T-helper 2 cell treated with Interferon-gamma antibody and Interleukin-4, amounts not matched to agents 5 μg/mL and 100 μg/mL, for 36 hours (primary cell): ENCODE measurements at places on chromosomes 13 and 19.

DNA sequence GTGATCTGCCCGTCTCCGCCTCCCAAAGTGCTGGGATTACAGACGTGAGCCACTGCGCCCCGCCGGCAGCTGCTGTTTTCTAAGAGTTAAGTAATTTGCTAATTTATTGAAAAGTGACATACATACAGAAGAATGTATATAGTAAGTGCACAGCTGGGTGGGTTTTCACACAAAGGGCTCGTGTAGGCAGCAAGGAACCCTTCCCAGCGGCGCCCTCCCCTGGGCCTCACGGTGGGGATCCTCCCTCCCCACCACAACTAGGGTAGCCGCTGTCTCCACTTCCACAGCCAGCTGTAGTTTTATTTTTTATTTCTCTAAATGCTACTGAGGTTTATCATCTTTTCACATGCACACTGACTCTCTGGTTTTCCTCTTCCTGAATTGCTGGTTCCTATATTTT, 64.9 kb downstream of the CRYL1 start:
- peaks cover 2% of the 10 kb centered on the region for H3K27me3 ChIP-seq
- H3K4me1 ChIP-seq = peaks cover 13% of the 10 kb centered on the region
- no peak for DNase-seq

DNA sequence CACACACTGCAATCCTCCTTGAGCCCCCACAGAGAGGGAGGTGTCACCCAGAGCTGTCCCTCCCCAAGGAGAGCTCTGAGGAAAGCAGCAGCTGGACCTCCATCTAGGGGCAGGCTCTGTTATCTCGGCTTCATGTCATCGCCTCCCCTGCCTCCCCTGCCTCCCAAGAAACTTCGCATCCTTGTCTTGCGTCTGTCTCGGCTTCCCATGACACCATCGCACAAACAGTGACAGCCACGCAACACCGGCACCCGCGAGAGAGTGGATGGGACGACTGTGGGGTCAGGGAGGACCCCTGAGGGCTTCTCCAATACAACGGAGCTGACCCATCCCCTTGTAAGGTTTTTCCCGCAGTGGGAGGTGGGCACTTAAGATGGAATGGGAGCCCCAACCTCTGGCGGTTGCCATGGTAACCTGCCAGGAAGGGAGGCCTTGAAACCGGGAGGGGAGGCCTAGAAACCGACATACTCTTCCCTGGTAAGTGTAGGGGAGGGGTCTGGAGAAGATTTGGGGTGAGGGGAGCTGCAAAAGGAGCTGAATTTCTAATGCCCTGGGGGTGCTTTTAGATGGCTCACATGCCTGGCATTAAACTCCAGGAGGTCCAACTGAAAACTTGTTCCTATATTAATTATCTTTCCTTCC, 16.3 kb downstream of the TLE2 start:
- no peak overlapping the region for H3K27ac ChIP-seq
- H3K36me3 ChIP-seq = no peaks in the 10 kb centered on the region
- no peak overlapping the region for H3K4me3 ChIP-seq

DNA sequence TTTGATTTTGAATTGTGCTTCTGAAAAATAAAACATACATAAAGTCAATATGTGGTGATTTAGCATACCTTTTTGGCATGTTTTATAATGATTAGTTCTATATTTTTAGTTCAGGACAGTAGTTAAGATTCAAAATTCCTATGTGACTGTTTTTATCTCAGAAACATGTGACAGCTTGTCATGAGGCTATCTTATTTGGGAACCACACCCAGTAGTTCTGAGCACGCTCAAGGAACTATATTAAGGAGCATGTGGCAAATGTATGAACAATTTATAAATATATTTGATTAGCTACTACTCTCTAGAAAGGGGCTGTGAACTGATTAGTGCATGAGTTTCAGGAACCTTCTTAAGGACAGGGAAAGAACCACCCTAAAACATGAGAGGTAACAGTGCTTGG, 38.8 kb downstream of the FGF9 start:
- DNase-seq = no peak
- H3K27me3 ChIP-seq = peaks cover 7% of the 10 kb centered on the region
- H3K36me3 ChIP-seq = no peaks in the 10 kb centered on the region
- H3K4me1 ChIP-seq = no peaks in the 10 kb centered on the region

DNA sequence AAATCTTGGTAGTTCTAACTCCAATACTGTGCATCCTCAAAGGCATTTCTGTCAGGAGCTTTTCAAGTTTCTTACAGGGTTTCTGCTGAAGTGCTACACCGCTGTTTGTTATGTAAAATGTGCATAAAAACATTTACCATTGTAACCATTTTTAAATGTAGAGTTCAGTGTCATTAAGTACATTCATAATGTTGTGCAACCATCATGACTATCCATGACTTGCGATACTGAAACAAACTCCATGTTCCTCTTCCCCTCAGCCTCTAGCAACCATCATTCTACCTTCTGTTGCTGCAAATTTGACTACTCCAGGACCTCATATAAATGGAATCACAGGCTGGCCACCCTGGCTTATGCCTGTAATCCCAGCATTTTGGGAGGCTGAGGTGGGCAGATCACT, 14.4 kb upstream of the SLC25A42 start:
- peaks cover 25% of the 10 kb centered on the region for H3K36me3 ChIP-seq
- no peak for DNase-seq
- no peaks in the 10 kb centered on the region for H3K27me3 ChIP-seq
- H3K4me1 ChIP-seq = no peaks in the 10 kb centered on the region

DNA sequence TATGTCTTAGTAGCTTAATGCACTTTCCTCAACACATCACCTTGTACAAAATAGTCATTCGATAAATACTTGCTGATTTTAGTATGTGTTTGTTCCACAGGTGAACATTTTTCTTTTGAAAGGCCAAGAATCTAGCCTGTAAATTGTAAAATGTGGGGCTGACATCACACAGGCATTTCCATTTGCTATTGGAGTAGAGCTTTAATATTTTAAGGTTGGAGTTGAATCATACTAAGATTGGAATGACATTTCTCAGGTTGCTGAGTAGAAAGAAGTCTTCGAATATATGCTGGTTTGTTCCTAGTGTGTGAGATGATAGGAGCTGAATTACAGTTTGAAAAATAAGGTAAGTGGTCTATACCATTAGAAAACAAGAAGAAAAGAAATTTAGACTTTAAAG, 112.3 kb upstream of the FRY start:
- H3K36me3 ChIP-seq = peaks cover 6% of the 10 kb centered on the region
- no peak for DNase-seq
- H3K27me3 ChIP-seq = peaks cover 4% of the 10 kb centered on the region
- H3K4me1 ChIP-seq = peaks cover 27% of the 10 kb centered on the region
- H3K27ac ChIP-seq = no peak overlapping the region

DNA sequence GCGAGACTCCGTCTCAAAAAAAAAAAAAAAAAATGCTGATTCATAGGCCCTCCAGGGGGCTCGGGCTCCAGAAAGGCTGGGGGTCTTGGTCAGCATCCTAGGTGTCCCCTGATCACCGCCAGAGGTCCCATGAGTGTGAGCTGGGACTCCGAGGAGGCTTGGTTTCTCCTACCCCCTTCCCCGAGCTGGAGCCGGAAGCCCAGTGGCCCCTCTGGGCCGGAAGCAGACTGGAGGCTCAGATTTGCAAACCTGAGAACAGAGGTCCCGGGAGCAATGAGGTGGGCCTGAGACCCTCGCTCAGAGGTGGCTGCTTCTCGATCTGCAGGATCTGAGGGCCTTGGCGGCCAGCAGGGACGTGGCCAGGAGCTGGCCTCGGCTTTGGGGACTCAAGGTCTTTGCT, 41.5 kb downstream of the EFNA2 start:
- no peak overlapping the region for H3K4me3 ChIP-seq
- H3K27me3 ChIP-seq = peaks cover 19% of the 10 kb centered on the region
- H3K36me3 ChIP-seq = no peaks in the 10 kb centered on the region
- DNase-seq = no peak

GRCh38 chr19:42279155-42279901, 10.3 kb downstream of the CIC start:
- DNase-seq = no peak
- peak overlapping the region; percentile 91 for H3K27ac ChIP-seq
- H3K4me3 ChIP-seq = peak overlapping the region; percentile 85
- H3K4me1 ChIP-seq = peaks cover 49% of the 10 kb centered on the region
- peaks cover 15% of the 10 kb centered on the region for H3K36me3 ChIP-seq

DNA sequence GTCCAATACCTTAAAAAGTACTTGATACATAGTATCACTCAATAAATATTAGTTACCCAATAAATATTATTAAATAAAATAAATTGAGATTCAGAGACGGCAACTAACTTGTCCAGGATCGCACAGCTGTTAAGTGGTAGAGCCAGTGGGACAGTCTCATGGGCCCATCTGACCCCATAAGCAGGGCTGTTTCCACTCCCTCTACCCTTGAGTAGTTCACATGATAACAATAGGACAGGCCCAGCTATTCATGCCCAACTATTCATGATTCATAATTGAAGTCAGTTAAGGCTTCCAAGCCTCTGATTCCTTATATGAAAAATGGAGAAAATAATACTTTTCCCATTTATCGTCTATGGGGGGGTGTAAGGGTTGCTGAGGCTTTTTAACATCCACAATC, 78.2 kb downstream of the C13orf42 start:
- DNase-seq = no peak
- H3K4me1 ChIP-seq = peaks cover 5% of the 10 kb centered on the region
- H3K36me3 ChIP-seq = no peaks in the 10 kb centered on the region
- peaks cover 17% of the 10 kb centered on the region for H3K27me3 ChIP-seq
- H3K4me3 ChIP-seq = no peak overlapping the region

DNA sequence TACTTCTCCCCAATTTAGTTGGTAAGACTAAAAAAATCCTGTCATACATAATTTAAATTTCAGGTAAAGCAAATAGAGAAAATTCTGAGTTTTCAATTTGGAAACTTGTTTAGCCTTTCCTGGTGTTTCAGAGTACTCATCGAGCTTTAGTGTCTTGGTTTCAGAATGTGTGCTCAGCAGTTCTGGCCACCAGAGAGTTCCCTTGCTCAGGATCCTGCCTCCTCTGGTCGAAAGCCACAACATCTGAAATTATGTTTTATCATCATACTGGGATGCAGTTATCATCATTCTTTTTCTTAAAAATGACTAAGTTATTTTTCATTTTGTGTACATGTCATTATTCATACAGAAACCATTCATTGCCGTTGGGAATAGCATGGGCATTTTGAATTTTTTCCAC, 263.2 kb upstream of the SPRY2 start:
- H3K4me3 ChIP-seq = no peak overlapping the region
- no peaks in the 10 kb centered on the region for H3K27me3 ChIP-seq
- no peaks in the 10 kb centered on the region for H3K4me1 ChIP-seq
- no peak for DNase-seq
- H3K27ac ChIP-seq = no peak overlapping the region

DNA sequence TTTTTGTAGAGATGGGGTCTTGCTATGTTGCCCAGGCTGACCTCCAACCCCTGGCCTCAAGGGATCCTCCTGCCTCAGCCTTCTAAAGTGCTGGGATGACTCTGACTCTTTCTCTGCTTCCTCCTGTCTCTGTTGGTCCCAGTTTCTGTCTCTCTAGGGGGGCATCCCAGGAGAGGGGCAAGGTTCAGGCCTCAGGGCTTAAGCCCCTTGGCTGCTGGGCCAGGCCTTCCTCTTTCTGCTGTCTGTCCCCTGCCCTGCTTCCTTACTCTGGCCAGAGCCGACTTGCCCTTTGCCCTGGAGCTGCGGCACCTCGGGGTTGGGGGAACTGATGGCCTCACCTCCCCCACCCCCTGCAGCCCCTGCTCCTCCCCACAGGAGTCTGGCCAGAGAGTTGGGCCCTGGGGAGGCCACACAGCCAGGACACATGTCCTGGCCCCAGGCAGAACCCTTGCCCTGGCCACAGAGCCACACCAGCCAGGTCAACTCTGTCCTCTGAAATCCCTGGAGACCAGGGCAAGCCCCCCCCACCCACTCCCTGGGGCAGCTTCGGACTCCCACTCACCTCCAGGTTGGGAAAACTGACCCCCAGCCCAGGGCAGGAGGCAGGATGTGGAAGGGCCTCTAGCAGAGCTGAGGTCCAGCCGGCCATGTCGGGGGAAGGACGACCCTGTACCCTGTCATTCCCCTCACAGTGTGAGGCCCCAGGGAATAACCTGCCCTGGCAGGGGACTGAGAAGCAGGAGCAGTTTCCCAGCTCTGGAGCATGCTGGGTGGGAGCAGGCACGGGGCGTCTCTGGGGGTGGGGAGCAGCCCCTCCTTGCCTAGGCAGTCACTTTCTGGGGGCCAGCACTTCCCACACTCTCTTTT, 23.7 kb downstream of the CEBPA start:
- no peaks in the 10 kb centered on the region for H3K36me3 ChIP-seq
- H3K4me1 ChIP-seq = peaks cover 12% of the 10 kb centered on the region
- H3K27me3 ChIP-seq = peaks cover 2% of the 10 kb centered on the region
- DNase-seq = no peak
- H3K27ac ChIP-seq = no peak overlapping the region

DNA sequence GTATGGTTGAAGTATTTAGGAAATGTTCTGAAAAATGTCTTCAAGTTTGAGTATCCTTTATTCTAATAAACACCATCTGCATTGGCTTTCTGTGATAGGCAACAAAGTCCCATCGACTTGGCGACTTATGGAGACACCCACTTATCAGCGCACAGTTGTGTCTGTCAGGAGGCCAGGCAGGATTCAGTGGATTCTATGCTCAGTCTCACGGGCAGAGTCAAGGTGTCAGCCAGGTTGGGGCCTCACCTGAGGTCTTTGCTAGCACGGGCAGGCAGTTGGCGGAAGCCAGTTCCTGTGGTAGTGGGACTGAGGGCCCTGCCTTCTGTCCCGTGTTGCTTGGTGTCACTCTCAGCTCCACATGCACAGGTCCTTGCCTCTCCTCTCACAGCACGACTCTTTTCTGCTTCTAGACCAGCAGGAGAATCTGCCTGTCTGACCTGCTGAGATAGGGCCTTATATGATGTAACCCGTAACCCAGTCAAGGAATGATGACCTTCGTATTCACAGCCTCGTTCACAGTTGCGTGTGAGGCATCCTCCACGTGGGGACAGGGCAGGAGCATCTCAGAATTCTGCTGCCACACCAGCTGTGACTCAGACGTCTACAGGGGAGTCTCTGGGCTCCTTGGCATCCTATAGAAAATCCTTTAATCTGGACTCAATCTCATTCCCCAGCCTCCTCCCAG, 10.0 kb downstream of the CUL4A start:
- H3K4me1 ChIP-seq = peaks cover 2% of the 10 kb centered on the region
- H3K36me3 ChIP-seq = peaks cover 38% of the 10 kb centered on the region
- DNase-seq = no peak
- H3K27ac ChIP-seq = peak overlapping the region; percentile 21
- H3K27me3 ChIP-seq = no peaks in the 10 kb centered on the region
- H3K4me3 ChIP-seq = no peak overlapping the region

DNA sequence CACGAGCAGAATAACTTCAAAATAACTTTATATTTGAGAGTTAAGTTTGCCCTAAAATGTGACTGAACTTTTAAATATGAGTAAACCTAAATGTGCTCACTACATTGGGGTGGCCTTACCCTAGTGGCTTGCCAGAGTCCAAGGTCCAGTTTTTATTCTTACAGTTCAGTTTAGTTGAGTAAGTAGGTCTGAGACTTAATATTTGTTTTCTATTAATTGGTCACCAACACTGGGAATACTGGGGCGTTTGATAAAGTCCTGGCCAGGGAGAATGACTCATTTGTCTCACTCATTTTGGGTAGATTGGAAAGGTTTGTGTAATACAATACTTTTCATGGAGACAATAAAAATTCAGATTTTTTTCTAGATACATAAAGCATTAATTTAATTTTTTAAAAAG, 127.8 kb upstream of the SPATA13 start:
- no peaks in the 10 kb centered on the region for H3K36me3 ChIP-seq
- peaks cover 32% of the 10 kb centered on the region for H3K27me3 ChIP-seq
- H3K27ac ChIP-seq = no peak overlapping the region
- no peak for DNase-seq
- H3K4me1 ChIP-seq = no peaks in the 10 kb centered on the region
- no peak overlapping the region for H3K4me3 ChIP-seq

- peaks cover 25% of the 10 kb centered on the region for H3K4me1 ChIP-seq
- H3K36me3 ChIP-seq = no peaks in the 10 kb centered on the region
- H3K27me3 ChIP-seq = no peaks in the 10 kb centered on the region
Measured at GRCh38 chr13:75365724-75366173, 116.2 kb downstream of the TBC1D4 start.
